ENCODE measurements at places on chromosomes 7 and 10.

- no peak for DNase-seq
Observed at GRCh38 chr7:128452552-128452951, 3.1 kb upstream of the HILPDA start.

DNA sequence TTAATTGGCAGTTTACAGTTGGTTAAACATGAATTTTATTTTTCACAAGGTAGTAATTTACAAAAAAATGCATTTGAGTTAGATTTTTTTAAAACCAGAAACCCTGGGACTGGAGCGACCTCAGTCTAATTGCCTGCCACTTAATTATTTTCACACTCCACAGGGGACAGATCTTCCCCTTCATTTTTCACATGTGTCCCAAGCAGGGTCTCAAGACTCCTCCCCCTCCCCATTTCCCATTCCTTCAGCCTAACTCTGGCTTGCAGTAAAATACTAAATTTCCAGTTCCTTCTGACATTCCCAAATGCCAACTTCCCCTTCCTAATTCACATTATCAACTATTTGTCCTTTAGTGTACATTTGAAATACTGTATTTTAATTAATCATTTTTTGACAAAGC is 948 bp downstream of the ZNF138 start:
- no peak for DNase-seq

DNA sequence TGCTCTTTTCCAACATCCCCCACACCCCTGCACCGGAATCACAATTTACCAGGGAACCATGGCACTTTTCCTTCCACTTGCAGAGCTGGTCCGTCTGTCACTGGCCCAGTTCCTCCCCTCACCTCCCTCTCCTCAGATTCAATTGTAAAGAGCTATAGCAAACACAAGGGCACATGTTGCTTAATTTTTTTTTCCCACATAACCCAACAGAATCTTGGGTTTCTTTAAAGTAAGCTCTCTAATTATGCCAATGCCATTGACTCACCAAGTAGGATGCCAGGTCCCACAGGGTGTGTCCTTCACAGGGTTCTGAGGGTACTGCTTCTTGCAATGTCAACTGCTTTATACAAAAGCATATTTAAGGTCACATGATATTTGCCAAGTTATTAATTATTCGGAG is 262.2 kb downstream of the AUTS2 start:
- no peak for DNase-seq

DNA sequence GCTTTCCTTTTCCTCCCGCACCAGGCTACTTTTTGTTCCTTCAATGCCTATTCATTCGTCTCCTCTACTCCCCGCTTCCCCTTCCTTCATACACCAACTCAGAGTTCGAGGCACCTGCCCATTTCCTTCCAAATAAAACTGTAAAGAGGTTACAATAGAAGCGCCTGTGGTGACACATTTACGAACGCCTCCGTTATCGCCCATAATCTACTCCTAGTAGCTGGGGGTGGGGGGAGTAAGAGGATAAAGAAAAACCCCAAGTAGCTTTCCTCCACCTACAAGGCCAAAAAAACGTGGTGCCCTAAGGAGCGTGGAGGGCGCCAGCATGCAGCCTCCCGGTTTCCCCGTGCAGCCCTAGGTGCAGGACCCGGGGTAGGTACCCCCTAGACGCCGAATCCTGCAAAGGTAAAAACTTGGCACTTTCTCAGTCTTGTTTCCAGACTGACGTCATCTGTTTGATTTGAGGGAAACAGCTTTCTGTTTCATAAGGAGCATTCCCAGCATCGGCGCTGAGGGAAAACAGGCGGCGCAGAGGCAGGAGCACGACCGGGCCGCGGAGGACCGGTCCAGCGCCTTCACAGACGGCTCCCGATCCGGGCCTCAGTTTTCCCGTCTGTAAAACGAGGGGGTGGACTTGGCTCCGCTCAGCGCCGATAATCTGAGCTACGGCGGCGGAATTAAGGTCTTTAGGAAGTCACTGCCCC is 922 bp downstream of the PPA1 start:
- peak; percentile 43 for DNase-seq

- DNase-seq, result no peak
Observed at GRCh38 chr10:90598513-90598912, 259.3 kb downstream of the HTR7 start.

DNA sequence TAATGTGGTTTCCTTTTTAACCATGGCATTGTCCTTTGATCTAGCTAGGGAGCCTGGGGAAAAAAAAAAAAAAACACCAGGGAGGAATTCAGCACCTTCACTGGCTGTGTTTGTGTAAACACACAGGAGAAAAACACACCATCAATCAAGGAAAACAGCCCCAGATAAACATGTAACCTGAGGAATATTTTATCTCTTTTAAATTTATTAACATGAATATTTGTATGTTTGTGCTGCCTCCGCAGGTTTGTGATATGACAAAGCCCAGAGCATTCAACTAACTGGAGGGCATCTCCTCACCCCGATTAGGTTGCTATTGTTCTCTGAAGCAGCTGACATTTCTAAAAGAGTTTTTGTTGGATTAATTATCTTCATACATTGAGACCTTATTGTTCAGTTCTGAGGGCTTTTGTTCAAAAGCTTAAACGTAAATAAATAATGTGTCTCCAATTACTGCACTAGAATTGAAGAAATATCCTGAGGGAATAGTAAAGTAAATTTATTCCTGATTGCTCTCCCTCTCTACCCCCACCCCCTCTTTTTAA is 89.4 kb upstream of the SEMA3E start:
- DNase-seq, result no peak

GRCh38 chr7:69837387-69838068 is 239.3 kb downstream of the AUTS2 start:
- no peak for DNase-seq

DNA sequence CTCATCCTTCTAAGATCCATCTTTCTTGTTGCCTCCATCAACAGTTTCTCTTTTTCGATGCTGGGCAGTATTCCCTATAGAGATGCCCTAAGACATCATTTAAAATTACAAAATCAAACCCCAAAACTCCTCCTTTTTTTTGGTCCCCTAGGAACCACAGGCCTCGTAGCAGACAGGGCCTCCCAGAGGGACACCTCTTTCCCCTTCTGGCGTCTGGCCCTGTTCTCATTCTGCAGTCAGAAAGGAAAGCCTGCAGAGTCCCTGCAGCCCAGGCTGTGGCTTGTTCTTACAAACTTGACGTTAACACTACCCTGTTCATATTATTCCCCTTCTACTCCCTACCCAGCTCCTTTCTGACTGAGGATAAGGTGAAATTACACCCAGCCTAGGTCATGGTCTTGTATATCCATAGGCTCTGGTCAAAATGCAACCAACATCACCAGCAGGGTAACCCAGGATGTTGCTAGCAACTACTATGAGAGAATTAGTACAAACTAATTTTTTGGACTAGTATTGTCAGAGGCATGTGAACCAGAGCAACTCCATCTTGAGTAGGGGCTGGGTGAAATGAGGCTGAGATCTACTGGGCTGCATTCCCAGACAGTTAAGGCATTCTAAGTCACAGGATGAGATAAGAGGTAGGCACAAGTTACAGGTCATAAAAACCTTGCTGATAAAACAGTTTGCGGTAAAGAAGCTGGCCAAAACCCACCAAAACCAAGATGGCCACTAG is 3.5 kb upstream of the EPHA1 start:
- no peak for DNase-seq

DNA sequence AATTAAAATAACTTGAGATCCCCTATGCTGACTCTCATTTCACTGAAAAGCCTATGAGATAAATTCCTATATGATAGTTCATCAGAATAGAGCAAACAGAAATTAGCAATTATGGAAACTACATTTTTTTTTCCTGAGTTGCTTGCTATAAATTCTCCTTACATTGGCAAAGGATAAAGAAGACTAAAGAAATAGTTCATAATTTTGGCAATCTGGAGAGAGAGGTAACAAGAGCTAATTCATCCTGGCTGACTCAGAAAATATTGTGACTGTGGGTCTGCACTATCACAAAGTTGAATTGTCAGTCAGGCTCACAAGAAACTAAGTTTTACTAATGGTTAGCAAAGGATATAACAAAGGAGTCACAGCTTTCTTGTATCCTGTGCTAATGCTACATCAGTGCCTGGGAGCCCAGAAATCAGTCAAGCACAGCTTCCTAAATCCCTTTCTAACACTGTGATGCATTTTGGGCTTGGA is 483.0 kb downstream of the MAGI2 start:
- no peak for DNase-seq

- DNase-seq, result no peak
Observed at GRCh38 chr7:150363872-150364271, 4.8 kb upstream of the REPIN1 start.

GRCh38 chr10:104824380-104825006 is 183.4 kb downstream of the SORCS3 start:
- DNase-seq, result no peak

- DNase-seq, result no peak
Observed at GRCh38 chr7:81110673-81111072, 191.8 kb upstream of the SEMA3C start.

- DNase-seq, result no peak
Observed at GRCh38 chr7:23539494-23539907, 7.7 kb upstream of the TRA2A start.

DNA sequence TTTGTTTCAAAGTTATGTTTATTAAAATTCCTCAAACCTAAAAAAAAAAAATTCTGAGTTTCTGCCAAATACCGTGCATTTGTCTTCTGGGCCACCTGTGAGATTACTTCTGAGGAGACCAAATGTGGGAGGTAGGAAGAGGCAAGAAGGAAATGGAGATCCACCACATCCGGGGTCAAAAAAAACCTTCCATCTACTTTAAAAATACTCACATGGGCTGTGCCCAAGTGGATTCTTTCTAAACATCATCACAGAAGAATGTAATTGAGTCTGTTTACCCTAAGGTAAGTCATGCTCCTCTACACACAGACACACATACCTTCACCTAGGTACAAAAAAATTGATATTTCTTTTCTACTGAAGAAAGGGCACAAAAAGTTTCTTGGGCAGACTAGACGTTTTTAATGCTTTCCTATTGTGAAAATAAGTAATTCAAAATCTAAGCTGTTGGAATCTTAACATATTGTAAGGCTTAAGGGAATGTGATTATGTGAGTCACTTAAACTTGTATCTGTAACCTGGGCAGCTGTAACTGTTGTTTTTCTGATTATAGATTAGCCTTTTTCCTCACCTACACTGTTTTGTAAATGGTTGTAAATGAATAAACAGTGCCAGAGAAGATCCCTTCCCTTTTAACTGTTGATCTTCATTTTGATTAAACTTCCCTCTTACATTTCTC is 19.1 kb upstream of the SPOCK2 start:
- no peak for DNase-seq

DNA sequence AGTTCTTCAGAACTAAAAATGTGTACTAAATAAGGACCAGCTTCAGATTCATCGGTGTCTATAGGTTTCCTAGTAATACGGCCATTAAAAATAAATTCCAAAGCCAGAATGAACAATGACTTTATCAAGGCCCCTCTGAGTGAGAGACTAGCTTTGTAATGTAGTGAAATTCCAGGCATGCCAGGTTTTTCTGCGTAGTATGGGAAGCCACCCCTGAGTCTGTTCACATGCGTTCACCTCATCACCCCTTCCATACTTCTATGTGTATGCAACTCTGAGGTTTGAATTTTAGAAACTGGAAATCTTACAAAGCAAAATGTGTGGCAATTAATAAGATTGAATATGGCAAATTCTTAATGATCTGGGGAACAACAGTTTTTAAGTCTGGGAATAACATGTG is 24.5 kb downstream of the RNF32 start:
- no peak for DNase-seq

- no peak for DNase-seq
Observed at GRCh38 chr7:112056409-112056808, 149.8 kb downstream of the DOCK4 start.

DNA sequence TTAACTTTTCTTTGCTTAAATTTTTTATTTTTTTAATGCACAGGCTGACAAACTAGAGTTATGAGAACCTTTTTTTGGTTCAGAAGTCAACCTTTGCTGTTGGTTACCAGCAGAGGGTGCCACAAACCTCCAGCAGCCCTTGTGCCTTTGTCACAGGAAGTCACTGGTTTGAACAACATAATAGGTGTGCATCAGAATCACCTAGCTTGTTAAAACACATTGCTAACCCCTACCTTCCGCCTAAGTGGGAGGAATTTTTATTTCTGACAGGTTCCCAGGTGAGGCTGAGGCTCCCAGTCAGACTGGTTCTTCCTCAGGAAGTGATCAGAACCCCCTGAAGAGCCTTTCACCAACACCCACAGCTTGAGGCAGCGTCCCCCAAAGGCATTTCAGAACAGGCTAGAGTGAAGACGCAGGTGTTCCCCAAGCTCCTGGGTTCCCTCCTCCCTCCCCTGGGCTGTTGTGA is 22.6 kb upstream of the VDAC2 start:
- DNase-seq, result peak; percentile 79

DNA sequence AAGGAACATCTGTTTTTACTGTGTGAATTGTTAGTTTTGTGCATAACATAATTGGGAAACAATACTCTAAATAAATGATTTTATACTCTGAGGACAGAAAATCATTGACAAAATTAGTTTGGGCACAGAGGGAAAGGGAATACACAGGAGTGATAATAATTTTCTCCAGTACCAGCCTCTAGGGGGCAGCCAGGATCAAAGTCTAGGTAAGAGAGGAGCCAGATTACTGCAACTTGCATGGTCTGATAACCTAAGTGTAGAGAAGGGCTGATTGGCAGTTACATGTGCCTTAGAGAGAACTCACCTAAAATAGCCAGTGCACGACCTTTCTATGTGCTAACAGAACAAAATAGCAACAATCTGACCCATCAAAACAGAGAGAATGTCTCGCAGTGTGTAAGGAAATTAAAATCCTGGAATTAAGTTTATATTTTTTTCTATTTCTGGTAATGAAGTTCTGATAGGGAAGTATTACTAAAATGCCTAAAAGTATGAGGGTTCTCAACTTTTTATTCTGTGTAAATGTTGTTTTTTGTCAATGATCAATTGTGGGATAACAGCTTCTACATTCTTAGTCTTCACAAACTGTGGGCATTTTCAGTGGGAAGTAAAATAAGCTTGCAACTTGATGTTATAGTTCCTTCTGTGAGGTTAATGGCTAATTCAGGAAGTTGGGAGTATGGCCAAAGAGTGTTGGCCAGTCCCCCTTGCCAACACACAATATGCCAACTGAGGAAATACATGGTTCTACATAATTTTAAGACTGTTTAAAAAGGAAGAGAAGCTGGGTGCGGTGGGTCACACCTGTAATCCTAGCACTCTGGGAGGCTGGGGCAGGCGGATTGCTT is 66.4 kb downstream of the EXOC6 start:
- DNase-seq, result peak; percentile 77

- DNase-seq, result no peak
Observed at GRCh38 chr7:142332421-142332820, 74.6 kb upstream of the PRSS58 start.
